ENCODE measurements at places on chromosomes 2 and 18.

GRCh38 chr2:129055824-129056223, 737.2 kb upstream of the HS6ST1 start:
- no peak for DNase-seq

DNA sequence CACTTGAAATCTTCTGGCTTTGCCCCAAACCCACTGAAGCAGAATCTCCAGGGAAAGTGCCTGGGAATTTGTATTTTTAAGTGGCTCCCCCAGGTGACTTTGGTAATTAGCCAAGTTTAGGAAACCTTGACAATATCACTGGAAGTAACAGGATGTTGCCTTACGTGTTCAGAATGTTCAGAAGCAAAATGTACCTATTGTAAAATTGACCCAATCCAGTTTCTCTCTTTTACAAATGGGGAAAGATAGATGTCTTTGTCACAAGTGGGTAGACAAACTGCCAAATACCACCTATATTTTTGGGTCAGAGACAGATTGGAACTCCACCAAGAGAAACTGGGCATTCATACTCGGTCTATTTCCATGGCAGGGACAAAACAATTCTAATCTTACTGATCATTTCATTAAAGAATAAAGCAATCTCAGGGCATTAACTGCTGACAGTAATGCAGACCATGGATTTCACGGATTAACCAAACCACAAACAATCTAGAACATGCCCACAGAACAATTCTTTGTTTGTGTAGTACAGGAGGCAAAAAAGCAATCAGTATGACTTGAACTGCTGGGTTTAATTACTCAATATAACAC, 255.8 kb downstream of the ERBB4 start:
- DNase-seq: no peak

DNA sequence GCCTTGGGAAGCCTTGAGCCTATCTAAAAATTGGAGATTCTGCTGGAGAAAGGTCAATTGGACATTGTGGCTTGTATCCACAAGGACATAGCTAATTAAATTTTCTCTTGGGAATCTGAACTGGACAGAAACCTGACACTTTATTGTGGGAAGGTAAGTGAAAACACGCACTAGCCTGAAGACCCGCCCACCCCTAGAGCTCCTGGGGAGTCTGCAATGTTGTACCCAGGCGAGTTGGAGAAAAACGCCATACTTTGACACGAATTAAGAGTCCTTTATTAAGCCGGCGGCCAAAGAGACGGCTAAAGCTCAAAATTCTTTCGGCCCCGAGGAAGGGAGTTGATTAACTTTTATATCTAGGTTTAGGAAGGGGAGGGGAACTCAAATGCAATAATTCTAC, 1.2 kb upstream of the ZNF892 start:
- DNase-seq: no peak

DNA sequence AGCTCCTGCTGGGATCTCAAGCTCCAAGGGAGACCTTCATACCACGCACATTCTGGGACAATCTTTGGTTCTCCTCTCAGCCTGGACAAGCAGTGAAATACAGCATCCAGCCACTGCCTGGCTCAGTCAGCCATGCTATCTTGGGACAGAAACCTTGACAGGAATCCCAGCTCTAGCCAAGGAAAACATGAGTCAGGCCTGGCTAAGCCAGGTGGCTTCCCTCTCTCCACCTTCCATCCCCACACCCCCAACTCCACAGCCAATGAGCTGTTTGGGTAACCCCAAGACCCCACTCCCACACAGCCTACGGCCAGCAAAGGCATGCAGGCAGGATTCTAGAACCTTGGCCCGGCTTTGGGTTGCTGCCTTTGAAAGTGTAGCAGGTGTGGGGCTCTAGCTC, 64.9 kb downstream of the MCFD2 start:
- no peak for DNase-seq

DNA sequence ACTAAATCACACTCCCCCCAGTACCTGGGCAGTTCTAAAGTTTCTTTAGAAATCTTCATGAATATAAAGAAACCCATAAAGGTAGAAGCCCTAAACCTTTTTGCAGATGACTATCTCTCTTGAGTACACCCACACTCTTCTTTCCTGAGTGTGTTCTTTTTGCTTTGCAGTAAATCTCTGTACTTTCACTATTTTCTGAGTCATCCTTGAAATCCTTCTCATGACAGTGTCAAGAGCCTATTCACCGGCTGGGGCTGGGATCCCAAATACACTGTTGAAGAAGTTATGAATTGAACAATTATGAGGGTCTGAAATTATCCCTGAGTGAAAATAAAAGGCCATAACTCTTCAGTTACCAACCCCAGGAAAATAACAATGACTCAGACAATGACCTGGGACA, 133.9 kb upstream of the CCDC195 start:
- no peak for DNase-seq

GRCh38 chr2:104388296-104388695, 465.6 kb upstream of the POU3F3 start:
- no peak for DNase-seq

DNA sequence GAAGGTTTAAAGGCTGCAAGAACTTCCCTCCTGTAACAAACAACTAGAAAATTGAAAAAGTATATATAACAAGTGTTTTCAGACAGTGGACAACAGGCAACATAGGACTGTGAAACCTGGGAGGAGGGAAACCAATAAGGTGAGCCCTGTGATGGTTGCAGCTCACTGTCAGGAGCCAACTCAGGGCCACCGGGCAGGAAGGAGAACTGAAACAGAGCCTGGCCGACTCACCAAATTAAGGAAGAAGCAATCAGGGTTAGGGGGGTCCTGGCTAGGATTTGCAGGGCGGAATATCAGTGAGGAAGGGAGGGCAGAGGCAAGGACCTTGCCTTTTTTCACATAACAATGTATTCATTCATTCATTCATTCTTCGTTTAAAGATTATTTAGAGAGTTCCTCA, 21.8 kb upstream of the CNRIP1 start:
- no peak for DNase-seq

DNA sequence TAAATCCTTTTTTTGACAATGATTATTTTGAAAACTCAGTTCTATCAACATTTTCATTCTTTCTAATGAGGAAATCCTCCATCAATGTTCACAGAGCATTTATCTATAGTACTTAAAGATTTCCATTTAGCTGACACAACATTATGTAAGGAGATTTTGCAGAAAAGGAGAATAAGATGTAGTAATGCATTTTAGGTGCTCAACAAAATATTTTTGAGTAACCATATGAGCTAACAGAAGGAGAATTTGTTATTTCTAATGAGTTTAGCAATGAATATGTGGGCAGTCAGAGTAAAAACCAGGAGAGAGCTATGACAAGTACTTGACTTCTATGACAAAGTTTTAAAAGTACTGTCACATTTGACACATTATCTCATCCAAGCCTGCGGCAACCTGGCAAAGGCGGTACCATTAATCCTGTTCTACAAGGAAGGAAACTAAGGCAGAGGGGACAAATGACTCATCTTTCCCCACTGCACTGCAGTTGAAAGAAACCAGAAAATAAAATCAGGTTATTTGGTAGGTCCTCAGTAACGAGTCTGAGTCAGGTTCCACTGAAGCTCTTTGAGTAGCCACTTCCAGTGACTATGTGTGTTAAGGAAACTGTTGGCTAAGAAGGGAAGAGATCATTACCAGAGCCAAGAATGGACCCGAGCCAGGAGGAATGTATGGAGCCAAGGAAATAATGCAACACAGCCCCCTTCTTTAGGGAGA, 134.1 kb upstream of the ITGB6 start:
- no peak for DNase-seq

GRCh38 chr2:46230115-46230571, 67.1 kb upstream of the EPAS1 start:
- DNase-seq: no peak

DNA sequence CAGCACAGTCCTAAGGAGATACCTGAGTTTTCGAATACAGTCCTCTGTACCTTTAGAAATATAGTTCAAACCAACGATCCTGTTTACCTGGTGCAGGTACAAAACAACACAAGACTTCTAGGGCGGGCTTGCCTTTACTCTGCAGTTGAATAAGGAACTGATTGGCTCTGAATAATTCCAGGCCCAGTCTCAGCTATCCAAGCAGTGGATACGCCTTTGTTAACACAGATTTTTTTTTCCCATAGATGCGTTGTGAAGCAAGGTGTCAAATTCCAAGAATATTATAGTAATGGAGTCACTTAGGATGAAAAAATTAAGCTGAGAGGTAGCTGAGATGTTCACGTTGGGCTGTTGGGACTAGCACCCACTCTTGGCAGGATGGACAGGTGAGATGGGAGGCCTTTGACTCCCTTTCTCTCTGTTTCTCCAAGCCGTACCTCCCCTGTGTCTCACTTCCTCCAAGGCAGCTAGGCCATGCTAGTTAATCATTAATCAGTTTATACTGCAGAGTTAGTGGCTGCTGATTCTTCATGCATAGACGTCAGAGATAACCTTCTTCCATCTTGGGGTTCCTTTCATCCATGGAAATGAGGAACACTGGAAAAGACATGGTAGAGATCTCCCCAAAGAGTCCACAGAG, 380.8 kb upstream of the ACVR2A start:
- no peak for DNase-seq

DNA sequence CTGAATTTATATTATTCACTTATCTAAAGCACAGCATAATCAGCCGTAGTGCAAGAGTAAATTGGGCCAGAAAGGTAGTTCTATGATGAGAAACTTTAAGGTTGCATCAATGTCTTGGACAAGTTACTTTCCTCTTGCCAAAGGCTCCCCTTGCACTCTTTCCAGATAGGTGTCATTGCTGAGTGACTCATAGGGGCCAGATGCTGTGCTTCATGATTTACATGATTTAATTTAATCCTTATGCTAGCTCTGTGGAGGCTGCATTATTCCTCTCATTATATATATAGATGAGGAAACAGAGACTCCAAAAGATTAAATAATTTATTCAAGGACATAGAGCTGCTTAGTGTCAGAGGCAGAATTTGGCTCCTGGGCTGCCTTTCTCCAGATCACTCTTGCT, 5.0 kb downstream of the CFAP221 start:
- no peak for DNase-seq

DNA sequence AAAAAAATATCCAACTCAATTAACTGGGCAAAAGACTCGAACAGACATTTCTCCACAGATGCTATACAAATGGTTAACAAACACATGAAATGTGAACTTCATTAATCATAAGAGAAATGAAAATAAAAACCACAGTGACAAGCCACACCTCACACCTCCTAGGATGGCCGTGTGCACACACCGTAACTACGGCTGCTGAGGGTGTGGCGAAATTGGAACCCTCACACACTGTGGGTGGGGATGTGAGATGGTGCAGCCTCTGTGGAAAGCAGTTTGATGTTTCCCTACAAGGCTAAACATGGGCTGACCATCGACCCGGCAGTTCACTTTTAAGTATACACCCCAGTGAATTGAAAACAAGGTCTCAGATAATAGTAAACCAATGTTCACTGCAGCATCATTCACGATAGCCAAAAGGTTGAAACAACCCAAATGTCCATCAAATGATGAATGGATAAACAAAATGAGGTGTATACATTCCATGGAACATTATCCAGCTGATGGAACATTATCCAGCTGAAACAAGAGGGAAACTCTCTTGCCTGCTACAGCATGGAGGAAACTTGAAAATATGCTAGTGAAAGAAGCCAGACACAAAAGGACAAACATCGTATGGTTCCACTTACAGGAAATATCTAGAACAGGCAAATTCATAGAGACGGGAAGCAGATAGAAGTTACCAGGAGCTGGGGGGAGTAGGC, 32.2 kb downstream of the ZAP70 start:
- DNase-seq: peak; percentile 49

DNA sequence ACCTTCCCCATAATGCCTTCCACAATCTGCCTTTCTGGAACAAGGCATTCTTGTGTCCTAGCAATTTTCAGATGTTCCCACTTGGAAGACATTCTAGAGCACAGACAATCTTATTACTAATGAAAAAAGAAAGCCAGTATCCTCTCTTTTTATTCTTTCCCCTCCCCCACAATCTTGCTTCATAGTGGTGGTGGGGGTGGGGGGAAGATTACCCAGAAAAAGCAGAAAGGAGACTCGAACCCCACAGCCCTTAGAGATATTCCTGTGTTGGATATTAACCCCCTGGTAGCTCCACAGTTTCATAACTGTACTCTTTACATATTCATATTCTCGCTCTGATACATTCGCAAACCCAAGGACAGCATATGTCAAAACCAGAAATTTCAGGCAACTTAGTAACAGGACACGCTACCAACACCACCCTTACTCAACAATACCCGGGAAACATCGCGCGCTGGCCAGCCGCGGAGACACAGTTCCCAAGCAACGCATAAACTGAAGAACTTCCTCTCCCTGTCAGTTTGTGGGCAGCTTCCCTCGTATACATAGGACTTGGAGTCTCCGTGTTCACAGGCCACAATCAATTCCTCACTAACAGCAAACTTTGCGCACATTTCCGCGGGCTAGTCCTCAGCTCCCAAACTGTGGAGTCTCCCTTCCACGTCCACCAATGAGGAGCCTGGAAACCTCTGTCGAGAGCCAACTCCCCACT, 793 bp downstream of the NR4A2 start:
- DNase-seq: no peak

- DNase-seq: no peak
These were observed 5.8 kb upstream of the MTA3 start for GRCh38 chr2:42562474-42563144.

Data from stimulated activated CD4-positive, alpha-beta T cell treated with anti-CD3 and anti-CD28 coated beads, Interleukin-4, amount 100 ng/mL, for 1 hour (primary cell).